ENCODE measurements at places on chromosomes 1 and 21.

DNA sequence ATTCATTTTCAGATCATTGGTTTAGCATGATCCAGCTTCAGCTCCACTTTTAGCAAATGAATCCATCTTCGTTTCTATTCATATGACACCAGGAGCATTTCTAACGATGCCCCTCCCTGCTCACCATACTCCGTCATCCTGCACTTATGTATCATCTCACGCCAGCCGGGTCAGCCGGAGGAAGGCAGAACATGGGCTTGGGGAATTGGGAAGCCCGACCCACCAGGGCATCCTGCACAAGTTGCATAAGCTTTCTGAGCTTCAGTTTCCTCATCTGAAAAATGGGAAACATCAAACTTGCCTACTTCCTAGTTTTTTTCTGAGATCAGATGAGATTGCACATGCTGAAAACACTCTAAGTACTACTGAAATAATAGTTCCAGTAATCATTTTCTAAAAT, 194.7 kb downstream of the AK5 start:
- no peak for DNase-seq

DNA sequence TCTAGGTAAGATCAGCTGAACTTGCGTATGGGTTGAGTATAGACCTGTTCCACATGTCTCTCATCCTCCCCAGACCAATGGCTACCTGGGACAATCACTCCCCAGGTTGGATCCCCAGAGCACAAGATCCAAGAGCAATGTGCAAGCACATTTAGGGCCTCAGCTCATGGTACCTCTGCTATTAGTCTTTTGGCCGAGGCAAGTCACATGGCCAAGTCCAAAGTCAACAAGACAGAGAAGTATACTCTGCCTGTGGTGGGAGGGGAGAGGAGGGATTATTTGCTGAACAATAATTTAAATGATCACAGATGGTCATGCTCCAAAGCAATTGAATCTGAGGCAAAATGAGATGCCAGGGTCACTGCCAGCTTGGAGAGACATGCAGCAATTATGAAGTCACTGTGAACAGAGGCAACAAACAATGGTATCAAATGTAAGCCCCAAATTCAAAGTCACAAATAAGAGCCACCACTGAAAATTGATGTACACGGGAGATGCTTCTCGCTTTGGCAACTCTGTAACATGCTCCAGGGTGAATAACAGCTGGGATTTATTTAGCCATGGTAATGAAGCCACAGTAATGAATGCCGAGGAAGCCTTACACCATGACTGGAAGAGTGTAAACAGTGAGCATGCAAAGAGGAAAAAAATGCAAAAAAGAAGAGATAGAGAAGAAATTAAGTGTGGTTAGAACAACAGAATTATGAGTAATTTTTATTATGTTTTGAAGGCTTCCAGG, 149.1 kb downstream of the ZNF281 start:
- DNase-seq = peak; percentile 43

- DNase-seq = no peak
Observed at GRCh38 chr1:238336531-238336930, 445.8 kb upstream of the ZP4 start.

DNA sequence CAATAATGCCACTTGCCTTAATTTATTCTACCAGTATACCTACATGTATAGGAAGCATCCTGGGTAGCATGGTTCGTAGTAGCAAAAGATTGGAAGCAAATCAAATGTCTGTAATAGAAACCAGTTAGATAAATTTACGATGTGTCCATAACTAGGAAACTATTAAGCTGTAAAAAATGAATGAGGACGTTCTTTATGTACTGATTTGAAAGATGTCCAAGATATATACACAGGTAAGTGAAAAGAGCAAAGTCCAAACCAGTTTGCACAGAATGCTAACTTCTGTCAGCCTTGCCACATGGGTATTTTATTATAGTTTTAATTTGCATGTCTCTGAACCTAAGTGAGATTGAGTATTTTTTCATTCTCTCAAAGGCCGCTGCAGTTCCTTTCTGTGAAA, 251.8 kb upstream of the IRF2BP2 start:
- no peak for DNase-seq

DNA sequence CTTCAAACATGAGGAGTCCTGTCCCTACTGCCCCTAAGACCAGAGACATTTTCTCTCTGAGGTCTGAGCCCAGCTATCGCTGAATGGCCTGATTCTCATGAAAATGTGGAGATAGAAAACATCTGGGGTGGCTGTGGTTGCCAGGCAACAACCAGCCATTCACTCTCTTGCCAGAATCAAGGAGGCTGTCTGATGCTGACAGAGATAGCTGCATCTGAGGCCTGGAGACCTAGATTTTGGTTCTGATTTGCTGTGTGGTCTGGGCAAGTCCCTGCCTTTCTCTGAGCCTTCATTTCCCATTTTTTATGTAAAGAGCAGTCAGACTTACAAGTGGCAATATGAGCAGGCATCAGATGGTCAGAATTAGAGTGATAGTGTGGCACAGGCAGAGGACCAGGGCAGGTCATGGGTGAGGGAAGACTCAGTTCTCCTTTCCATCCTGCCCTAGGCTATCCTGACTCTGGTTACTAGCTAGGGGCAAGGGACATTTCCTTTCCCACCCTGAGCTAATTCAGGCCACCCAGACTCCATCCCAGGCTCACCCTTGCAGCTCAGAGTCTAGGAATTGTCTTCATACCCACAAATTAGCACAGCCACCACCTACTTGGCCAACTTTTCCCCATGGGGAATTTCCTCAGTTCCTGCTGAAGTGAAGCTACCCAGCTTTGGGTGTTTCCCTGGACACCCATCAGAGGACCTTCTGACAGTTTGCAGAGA, 20.0 kb upstream of the RNF19B start:
- no peak for DNase-seq

GRCh38 chr1:209379280-209379679, 204.2 kb upstream of the CAMK1G start:
- DNase-seq = no peak
